RPMI7951 (cell line): ENCODE measurements at places on chromosomes 7 and 10. TPM values are rescaled to one million over a fixed set of nuclear protein-coding genes. Genes with fewer than 3 reads are reported as not detected.

DNA sequence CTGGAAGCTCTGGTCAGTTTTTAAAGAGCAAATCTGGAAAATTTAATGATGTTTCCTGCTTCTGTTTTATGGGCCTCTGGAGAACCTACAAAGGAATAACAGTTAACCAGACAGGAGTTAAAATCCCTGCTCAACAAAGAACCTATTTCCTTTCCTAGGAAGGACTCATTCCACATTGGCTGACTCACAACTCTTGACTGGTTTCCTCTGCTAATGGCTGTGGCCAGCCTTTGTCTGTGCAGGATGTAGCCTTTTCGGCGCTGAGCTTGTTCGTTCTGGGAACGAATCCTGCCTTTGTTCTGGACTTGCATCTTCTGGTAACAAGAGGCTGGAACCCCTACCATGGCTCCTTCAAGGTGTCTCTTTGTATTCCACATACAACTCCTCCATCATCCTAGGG is 112.8 kb upstream of the PDCD4 start:
- DNase-seq = peak; percentile 60

DLX6 gene
- total RNA-seq = 0.20 and 1.2 TPM in 2 replicates

DNA sequence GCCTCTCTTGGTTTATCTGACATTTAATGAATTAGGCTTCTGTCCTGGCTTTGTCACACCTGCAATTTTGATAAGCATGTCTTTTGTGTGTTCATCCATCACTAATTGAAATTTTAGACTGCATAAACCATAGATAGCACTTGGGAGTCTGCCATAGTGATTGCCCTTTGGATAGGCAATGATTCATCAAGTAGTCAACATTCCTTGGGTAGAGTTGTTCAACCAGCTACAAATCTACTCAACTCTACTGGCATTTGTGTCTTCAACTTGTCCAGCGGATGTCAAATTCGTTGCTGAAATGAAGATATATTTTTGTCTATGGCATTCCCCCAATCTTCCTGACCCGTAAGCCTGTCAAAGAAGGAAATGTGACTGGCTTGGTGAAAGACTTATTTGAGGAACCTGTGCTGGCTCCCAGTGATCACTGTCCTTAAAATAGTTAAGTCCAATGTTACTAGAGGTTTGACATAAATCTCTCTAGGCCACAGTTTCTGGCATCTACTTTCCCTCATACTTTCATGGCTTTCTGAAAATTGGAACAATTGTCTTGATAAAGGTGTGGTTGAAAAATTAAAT is 33.7 kb upstream of the CREB5 start:
- peak; percentile 44 for DNase-seq

CAMK1D gene
- not detected in 2 replicates for total RNA-seq

GRCh38 chr7:75584354-75584753 is 92.2 kb downstream of the SPDYE5 start:
- DNase-seq = no peak

- no peak for DNase-seq
Observed at GRCh38 chr7:116911801-116912200, 41.5 kb upstream of the ST7 start.

DKK1 gene
- 4.7 and 7.3 TPM in 2 replicates for total RNA-seq

CDHR3 gene
- 1.3 and 1.4 TPM in 2 replicates for total RNA-seq

DNA sequence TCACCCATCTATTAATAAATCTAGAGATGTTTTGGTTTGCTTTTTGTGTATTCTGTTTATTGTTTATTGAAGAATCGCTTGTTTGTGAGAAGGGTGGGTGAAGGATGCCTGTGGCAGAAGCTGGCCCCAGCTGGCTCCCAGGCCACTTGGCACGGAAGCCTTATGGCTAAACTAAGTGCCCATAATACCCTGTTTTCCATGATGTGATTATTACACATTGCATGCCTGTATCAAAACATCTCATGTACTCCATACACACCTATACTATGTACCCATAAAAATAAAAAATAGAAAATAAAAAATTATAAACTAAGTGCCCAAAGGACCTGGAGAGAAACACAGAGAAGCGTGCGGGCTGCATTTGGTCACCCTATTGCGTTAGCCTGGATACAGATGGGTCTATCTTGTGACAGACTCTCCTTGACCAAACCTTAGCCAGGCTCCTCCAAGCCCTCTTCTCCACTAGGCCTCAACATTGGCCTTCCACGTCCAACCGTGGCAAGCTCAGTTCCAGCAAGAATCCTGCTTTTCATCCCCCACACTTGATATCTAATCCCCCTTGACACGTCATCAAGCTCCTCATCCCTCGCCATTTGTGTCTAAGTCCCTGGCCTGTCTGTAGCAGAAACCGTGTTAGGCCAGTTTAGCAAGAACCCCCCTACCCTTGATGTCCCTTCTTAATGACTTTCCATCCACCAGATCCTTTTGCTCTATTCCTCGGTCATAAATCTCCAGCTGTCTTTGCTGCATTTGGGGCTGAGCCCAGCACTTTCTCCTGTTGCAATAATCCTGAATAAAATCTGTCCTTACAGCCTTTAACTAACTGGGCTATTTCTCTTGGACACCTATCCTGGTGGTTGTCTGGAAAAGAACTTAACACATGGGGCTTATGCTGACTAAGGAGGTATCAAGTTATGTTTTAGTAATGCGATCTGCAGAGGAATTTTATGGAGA is 245.2 kb downstream of the TNS3 start:
- DNase-seq = no peak

DNA sequence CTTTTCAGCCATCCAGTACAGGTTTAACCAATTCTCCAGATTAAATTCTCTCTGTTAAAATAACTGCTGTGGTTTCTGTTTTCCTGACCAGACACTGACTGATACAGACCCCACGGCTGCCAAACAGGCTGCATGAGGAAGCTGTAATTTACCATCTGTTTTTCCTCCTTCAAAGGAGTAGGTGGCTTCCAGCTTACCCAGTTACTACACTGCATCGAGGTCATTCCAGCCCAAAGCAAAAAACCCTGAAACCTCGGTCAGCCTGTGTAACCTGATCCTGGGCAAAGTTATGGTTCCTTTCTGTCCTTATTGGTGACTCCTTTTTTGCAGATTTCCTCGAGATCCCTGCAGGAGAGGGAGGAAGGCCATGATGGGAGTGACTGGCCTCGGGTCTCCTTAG is 27.9 kb upstream of the LOXL4 start:
- peak; percentile 80 for DNase-seq

ACTR3C gene
- total RNA-seq = 9.7 and 18.1 TPM in 2 replicates

SLC35B4 gene
- 13.9 and 14.9 TPM in 2 replicates for total RNA-seq

PKD2L1 gene
- not detected in 2 replicates for total RNA-seq

LRGUK gene
- total RNA-seq = under 0.01 and 0.24 TPM in 2 replicates

GRCh38 chr7:74023092-74023536 is 4.9 kb upstream of the ELN start:
- DNase-seq = peak; percentile 86

DNA sequence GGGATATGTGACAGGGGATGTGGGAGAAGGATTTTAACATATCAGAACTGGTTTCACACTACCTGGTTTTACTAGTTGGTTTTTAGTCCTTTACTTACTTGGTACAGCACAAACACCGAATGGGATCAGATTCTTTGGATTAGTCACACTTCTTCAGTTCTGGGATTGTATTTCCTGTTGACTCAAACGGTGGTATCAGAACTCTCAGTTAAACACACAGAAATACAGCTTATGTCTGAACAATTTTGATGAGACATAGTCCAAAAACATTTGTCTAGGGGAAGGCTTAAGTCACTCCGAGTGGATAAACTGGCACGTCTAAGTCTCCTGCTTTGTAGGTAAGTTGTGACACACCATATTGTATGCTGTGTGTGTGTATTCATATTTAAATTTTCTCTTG is 480.5 kb downstream of the PHTF2 start:
- DNase-seq = peak; percentile 51

DNA sequence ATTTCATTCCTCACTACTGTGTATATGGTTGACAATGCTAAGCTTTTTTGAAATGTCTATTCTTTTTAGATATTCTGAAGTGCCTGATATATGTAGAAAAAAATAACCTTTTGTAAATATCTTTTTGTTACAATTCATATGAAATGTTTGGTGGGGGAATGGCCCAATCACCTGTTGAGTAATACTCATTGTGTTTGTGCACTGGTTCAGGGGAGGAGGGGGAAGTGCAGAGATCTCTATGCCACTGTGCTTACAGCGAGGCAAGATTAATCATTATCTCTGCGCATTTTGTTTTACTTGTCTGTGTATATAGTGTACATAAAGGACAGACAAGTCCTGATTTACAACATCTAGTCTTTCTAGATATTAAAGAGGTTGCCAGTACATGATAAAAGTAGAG is 25.2 kb downstream of the NUP42 start:
- no peak for DNase-seq
